ENCODE measurements at places on chromosomes 1 and 21. TPM values are rescaled to one million over a fixed set of nuclear protein-coding genes. Genes with fewer than 3 reads are reported as not detected.

Gene GJA4
- not detected for total RNA-seq

Gene NKAIN1
- 1.1 TPM for total RNA-seq

Gene LRRIQ3
- total RNA-seq = 0.53 TPM

Gene PM20D1
- not detected for total RNA-seq

Gene TNFRSF25
- 4.9 TPM for total RNA-seq

Gene CRYBG2
- total RNA-seq = 1.3 TPM

Gene SLC35A3
- 8.5 TPM for total RNA-seq

Gene FCRLB
- total RNA-seq = 1.6 TPM

Gene S100A8
- total RNA-seq = not detected

Gene ASPM
- 17.5 TPM for total RNA-seq

Data from A549 treated with Mapracorat at 1 μM for 4 hours (cell line).